ENCODE measurements at places on chromosomes 2 and 18.

DNA sequence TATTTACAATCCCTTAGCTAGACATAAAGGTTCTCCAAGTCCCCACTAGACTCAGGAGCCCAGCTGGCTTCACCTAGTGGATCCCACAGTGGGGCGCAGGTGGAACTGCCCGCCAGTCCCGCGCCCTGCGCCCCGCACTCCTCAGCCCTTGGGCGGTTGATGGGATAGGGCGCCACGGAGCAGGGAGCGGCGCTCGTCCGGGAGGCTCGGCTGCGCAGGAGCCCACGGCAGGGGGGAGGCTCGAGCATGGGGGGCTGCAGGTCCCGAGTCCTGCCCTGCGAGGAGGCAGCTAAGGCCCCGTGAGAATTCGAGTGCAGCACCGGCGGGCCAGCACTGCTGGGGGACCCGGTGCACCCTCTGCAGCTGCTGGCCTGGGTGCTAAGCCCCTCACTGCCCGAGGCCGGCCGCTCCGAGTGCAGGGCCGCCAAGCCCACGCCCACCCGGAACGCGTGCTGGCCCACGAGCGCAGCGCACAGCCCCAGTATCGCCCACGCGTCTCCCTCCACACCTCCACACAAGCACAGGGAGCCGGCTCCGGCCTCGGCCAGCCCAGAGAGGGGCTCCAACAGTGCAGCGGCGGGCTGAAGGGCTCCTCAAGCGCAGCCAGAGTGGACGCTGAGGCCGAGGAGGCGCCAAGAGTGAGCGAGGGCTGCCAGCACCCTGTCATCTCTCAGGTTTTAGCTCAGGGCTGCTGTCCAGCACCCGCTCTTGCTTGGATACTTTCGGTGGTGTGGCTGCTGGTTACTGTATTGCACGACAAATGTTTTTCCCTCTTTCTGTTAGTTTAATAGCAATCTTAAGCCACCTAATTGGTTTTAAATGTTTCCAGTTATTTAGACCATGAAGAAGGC is 83.8 kb upstream of the LDLRAD4 start:
- DNase-seq, result no peak

- DNase-seq, result no peak
Measured at GRCh38 chr18:31030574-31031278, 11.8 kb downstream of the DSC3 start.

DNA sequence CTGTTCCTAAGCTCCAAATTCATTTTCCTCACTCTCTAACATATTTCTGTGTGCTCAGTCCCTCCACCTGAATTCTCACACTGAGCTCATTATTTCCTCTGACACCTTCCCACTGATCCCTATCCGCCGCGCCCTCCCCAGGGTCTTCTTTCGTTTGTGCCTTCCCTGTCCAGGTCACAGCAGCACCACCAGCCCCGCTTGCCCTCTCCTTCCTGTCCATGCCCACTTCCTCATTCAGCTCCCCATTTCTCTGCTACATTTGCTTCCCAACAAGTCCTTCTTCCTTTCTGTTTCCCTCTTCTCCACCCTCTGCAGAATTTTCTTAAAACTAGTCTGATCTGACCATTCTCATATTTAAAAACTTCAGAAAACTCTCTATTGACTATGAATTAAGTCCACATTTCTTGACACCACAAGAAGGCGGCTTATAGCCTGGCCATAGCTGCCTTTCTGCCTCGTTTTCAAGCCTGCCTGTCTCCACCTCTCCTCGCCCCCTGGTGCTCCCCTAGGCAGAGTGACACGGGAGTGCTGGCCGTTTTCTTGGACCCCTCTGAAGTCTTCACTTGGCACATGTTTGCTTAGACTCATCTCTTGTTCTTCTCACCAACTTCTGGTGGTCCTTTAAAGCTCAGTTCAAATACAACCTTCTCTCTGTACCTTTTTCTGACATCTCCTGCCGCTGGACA is 138.7 kb upstream of the BOD1L2 start:
- no peak for DNase-seq

DNA sequence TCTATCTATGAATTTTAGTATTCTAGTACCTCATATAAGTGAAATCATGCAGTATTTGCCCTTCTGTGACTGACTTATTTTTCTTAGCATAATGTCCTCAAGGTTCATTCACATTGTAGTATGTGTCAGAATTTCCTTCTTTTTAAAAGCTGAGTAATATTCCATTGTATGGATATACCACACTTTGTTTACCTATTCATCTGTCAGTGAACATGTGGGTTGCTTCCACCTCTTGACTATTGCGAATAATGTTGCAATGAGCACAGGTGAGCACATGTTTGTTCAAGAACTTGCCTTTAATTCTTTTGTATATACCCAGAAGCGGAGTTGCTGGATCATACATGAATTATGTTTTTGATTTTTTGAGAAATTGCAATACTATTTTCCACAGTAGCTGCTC is 187.4 kb upstream of the RBMS1 start:
- no peak for DNase-seq

- DNase-seq, result no peak
Measured at GRCh38 chr2:191907091-191907490, 60.2 kb upstream of the CAVIN2 start.

GRCh38 chr2:152548996-152549395 is 168.3 kb downstream of the PRPF40A start:
- DNase-seq, result no peak

DNA sequence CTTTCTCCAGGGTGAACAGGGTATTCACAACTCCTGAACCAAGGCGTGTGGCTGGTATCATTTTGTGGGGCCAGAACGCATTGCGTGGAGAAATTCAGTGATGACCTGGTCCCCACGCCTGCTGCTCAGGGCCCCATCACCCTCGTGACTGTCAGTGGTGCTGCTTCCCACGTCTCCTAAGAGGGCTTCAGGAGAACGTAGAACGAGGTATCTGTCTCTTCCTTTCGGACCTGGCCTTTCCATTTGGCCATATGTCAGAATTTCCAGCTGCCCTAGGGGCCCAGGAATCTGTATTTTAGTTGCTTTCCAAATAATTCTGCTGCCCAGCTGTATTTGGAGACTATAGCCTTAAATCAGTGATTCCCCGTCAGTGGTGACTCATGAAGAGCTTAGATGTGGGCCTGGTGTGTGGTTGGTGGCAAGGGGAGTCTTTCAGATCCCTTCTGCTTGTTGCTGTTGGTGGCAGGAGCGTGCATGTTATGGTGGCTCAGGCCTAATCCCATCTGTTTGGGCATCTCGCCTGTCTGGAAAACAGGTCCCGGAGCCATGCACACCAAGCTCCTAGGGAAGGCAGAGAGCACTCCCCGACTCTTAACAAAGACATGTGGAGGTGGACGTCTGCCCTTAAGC is 56.4 kb downstream of the NPAS2 start:
- DNase-seq, result no peak

GRCh38 chr18:39596221-39596620 is 2030.6 kb upstream of the CELF4 start:
- no peak for DNase-seq

DNA sequence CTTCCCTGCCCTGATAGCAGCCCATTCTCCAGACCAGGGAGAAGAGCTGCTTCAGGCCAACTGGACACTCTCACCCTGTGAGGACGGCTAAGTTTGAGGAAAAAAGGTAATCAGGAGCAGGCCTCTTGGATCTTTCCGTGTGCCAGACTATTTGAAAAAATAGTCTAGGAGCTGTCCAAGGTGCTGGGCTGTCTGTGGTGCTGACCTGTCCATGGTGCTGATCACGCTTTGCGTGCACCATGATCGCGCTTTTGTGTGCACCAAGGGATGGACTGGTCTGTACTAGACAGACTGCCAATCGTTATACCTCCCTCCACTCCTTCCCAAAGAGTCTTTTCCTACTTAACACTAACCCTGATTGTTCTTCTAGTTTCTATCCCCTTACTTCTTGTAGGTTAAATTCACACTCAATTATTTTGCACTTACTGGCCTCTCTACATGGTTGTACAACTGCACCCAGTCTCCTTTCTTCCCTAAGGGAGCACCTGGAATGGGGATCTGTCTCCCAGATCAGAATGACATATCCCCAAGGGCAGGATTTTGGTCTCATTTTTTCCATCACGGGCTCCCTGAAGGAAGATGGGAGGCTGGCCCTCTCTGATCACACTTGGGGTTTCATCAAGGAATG is 295.4 kb downstream of the CELF4 start:
- no peak for DNase-seq

GRCh38 chr18:24054130-24054529 is 39.6 kb downstream of the TTC39C start:
- no peak for DNase-seq

DNA sequence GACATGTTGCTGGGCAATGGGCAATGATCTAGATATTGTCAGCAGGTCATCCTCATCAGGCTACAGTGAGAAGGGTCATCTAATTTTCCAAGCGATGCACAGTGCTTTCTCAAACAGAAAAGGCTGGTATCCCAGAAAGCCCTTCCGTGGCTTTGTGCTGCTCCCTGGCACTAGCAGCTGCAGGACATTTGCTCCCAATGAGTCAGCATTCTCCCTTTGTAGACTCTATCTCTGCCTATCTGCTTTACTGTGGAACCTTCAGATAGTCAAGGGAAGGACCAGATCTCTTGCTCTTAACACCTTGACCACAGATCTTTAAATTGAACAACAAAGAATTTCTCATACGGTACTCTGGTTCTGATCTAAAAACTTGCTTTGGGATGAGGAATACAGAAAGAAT is 101.4 kb downstream of the CDH2 start:
- no peak for DNase-seq

GRCh38 chr18:63264871-63265270 is 54.7 kb downstream of the BCL2 start:
- no peak for DNase-seq

DNA sequence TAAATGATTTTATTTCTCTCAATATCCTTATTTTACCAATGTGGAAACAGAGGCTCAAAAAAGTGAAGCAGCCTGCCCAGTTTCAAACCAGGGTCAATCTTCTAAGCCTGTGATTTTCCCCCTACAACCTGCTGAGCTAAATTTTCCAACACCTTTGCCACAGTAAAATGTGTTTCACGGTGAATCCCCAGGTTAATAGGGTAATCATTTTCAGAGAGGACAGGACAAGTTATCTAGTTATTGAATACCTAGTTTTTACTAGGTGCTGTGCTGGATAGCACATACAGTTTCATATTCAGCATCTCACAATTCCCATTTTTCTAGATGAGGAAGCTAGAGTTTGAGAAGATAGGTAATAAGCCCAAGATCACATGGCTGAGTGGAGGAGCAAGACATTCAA is 236.6 kb downstream of the PTH2R start:
- DNase-seq, result no peak

GRCh38 chr2:20203072-20203471 is 21.9 kb downstream of the SDC1 start:
- DNase-seq, result no peak

GRCh38 chr18:42011053-42011452 is 56.0 kb downstream of the PIK3C3 start:
- no peak for DNase-seq

GRCh38 chr2:170145191-170145590 is 32.8 kb upstream of the MYO3B start:
- no peak for DNase-seq

DNA sequence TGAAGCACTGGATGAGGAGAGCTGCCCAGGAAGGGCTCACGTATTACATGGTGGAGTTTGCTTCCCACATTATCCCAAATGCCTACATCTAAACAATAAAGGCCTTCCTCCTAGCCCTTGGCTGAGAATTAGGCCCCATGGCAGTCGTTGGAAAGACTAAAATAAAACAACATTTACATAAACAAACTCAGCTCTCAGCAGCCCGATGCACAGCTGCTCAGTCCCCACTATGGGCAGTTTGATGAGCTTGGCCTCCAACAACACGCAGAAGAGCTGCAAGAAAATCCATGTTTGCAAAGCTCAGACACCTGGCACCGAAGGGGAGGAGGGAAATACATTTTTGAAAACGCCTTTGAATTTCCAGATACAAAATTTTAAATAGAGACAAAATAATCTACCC is 352.4 kb downstream of the EIPR1 start:
- DNase-seq, result no peak

- no peak for DNase-seq
Measured at GRCh38 chr2:238238766-238239542, 884 bp downstream of the HES6 start.

- no peak for DNase-seq
Measured at GRCh38 chr2:173239644-173240043, 115.0 kb upstream of the CDCA7 start.

GRCh38 chr2:187581125-187581896 is 27.1 kb upstream of the TFPI start:
- DNase-seq, result peak; percentile 73

- DNase-seq, result peak; percentile 81
Measured at GRCh38 chr2:238378230-238379095, 48.3 kb upstream of the ASB1 start.

Data from NCI-H446 (cell line).